LNCaP clone FGC (cell line): ENCODE measurements at places on chromosomes 6 and 20.

DNA sequence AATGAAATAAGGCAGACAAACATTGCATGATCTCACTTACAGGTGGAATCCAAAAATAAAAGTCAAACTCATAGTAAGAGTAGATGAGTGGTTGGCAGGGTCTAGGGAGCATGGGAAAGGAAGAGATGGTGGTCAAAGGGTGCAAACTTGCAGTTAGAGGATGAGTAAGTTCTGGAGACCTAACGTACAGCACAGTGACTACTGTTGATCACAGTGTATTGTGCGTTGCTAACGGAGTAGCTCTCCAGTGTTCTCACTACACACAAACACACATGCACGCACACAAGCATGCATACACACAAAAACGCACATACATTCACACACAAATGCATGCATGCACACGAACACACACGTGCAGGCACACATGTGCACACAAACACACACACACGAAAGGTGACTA, 54.9 kb downstream of the LY86 start:
- DNase-seq, result no peak

DNA sequence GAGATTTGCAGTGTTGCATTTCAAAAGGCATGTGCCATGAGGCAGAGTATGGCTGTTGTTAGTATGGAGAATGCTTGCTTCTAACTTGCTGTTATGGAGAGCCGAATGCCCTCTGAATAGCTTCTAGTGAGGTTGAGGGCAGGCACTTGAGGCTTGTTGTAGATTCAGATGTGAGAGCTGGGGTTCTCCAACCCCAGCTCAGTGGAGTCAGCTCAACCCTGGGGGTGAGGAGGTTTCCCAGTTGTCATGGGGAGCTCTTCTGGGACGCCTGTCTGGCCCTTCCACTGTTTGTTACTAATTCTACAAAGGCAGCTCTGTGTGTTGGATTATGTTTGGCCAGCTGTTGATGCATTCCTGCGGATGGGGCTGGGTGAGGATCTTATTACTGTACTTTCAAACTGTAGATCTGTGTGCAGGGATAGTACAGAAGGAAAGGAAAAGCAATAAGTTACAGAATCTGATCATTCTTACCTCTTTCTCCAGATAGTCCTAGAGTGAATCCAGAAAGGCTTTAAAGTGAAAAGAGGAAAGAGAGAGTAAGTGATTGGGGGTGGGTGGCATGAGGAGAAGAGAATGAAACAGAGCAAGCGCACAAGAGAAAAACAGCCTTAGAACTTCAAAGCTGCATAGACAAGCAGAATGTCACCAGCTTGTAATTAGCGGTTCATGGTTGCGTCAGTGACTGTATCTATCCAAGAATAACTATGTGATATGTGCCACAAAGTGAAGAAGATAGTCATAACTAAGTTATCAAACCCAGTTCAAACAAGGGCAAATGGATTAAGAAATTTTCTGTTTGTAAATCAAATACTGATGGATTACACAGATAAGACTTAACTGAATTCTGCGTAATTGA, 148.7 kb downstream of the PRL start:
- no peak for DNase-seq

DNA sequence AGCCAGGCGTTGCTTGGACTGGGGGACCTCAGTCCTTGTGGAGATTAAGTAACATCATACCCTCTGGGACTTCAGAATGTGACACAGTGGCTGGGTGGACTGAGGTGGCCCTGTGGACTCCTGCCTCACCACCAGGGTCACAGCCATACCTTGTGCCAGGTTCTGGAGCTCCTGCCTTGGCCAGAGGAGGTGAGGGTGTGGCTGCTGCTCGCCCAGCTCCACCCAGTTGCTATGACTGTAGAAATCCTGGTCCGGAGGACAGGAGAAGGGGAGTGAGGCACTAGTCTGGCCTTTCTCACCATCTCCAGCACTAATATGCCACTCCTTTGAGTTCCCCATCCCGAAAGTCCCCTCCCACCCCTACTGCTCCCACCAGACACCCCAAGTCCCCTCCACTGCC, 1.9 kb downstream of the VWA7 start:
- no peak for DNase-seq

DNA sequence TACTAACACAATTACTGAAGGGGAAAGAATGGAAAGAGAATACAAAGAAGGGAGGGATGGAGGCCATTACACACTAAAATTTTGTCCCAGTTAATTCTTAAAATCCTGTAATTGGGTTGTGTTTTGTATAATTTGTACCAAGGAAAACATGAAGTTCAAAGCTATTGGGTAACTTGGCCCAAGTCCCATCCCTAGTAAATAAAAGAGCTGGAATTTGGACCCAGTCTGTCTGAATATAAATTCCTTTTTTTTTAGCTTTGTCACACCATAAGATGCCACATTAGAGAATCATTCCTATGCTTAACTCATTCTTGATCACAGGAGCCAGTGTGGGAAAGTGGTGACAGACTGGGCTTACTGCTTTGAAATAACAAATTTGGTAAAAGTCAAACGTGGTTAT, 66.8 kb upstream of the CBLN4 start:
- no peak for DNase-seq

DNA sequence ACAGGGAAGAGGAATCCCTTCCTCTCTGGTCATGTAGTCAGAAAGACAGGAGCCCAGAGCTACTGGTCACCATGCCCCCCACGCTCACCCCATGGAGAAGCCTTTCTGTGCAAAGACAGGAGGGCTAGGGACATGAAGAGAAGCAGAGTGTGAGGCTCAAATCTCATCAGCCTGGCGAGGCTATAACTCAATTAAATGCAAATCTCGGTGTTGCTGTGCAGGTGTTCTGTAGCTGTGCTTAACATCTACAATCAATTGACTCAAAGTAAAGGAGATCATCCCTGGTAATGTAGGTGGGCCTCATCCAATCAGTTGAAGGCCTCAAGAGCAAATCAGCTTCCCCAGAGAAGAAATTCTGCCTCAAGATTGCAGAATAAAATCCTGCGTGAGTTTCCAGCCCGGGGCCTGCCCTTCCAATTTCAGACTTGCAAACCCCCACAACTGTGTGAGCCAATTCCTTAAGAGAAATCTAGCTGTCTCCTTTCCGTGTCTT, 64.4 kb downstream of the CHMP4B start:
- DNase-seq, result no peak

GRCh38 chr6:70547905-70548304, 18.8 kb upstream of the SDHAF4 start:
- no peak for DNase-seq

- DNase-seq, result no peak
Measured at GRCh38 chr6:11387707-11388430, 149.7 kb upstream of the TMEM170B start.

- no peak for DNase-seq
Measured at GRCh38 chr6:5636210-5637030, 370.3 kb downstream of the NRN1 start.

- no peak for DNase-seq
Measured at GRCh38 chr6:119540417-119540816, 190.9 kb upstream of the MAN1A1 start.

DNA sequence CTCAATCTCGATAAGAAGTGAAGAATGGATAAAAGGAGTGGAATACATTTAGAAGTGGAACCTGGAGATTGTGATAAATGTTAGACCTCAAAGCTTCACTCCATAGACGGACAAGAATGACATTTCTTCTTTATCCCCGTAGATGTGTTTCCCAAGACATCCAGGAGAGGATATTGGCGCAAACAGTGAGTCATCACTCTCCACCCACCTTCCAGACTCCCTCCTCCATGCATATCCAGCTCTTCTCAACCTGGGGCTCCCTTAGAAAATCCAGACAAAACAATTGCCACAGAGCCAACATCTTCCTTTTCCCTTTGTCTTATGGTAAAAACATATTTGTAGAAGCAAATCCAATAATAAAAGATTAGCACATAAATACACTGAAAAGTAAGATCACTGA, 586.1 kb downstream of the PTPRT start:
- no peak for DNase-seq

DNA sequence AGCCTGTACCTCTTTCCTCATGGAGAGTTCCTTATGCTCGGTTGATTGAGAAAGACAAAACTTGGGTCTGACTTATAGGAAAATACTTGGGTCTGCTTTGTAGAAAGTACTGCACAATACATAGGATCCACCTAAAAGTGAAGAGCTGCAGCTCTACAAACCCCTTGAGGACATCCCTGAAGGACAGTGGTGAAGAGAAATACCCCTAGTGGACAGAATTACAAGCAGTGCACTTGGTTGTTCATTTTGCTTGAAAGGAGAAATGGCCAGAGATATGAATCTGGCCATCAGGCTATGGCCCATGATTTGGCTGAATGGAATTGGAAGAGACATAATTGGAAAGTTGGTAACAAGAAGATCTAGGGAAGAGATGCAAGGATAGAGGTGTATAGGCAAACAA, 8.3 kb downstream of the CD24 start:
- DNase-seq, result no peak

DNA sequence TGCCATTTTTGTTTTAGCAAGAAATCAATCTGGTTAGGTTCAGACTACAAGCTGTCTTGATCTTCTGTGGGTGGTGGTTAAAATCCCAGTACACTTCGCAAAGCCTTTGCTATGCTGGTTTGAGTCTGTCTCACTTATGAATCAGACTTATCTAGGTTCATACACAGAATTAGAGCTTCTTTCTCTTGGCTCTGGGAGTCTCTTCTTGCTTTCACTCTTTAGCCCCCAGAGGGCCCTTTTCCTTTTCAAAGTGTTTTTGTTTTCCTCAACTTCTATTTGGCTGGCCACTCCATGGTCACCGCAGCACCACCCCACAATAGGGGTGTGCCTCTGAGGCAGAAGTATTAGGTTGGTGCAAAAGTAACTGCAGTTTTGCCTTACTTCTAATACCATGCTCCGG, 21.3 kb downstream of the ECI2 start:
- DNase-seq, result no peak

- no peak for DNase-seq
Measured at GRCh38 chr6:5752391-5752680, 254.4 kb downstream of the NRN1 start.

- DNase-seq, result no peak
Measured at GRCh38 chr6:116126032-116126431, at the start of gene COL10A1. Gene COL10A1, minus strand, starts transcription at chr6:116126132. Its CDS starts 640 bp downstream, at chr6:116125492.

DNA sequence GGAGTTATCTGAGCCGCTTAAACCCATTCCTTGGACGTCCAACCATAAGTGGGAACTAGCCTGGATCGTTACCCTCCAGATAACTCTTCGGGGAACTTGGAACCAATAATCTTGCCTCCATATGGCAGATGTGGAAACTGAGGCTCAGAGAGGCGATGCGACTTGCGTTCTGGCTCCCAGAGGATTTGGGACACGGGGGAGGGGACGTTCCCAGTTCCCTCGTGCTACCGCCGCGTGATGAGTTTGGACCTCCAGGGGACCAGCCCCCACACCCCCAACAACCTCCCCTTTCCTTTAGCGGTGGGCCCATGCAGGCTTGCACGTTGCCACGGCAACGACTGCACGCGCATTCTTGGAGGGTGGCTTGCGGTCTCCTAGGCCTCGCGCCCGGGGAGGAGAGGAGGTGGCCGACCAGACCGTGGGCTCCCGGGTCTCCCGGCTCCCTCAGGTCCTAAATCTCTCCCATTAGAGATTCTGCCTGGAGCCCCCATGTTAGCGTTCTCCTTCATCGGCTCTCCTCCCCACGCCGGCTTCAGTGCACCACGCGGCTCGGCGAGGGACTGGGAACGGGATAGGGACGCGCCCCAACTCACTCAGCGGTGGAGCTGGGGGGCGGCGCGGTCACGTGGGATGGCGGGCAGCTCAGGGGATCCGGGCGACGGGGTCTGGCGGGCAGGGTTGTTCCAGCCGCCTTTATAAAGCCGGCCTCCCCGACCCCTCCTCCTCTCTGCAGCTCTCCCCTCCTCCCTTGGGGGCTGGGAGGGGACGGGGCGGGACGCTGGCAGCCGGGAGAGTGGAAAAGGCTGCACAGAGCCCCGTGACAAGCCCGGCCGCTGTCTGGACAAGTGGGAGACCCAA, at the start of gene PLTP:
Gene PLTP (minus strand): TSS at position 670 of the 858 bp plus-strand sequence. CDS start 703 bp downstream, outside the sequence.
- DNase-seq, result no peak

DNA sequence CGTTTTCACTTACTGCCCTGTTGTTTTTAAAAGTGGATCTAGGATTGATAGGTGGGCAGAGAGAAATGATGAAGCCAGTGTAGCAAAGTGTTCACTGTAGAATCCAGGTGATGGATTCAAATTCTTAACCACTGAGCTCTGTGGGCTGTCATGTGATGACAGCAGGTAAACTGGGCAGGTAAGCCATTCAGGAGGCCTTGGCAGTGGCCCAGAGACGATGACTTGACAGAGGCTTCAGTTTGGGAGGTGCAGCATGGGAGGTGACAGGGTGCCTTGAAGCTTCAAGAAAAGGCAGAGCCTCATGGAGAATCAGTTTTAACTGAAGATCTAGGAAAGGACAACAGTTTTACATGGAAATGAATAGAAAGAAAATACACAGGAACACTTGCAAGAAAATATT, 2.0 kb downstream of the NAA20 start:
- peak; percentile 81 for DNase-seq

DNA sequence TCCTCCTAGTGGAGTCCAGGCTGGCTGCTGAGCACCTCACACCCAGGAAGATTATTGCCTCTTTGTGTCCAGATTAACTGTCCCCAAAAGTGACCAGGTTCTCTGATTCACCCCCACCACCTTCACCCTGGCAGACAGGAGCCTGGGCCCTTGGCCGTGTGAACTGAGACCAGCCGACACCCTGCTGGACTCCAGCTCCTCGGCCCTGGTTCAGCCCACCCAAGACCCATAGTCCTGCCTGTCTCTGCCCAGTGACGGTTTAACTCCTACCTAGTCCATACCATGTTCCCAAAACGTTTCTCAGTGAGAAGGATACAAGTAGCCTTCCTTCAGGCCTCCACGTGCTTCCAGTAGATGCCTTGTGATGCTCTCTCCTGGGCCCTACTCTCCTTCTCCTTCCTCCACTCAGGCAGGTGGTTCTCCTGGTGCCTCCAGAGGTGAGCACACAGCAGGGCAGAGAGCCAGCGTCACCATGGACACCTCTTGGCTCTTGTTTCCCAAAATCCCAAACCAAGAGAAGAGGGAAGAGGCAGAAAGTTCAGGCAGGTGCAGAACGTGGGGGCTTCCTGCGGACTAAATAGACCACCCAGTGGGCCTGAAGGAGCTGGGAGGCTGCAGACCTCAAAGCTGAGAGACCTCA, 134.4 kb upstream of the CST7 start:
- DNase-seq, result no peak

- no peak for DNase-seq
Measured at GRCh38 chr6:103113416-103113815, 1719.9 kb downstream of the GRIK2 start.

DNA sequence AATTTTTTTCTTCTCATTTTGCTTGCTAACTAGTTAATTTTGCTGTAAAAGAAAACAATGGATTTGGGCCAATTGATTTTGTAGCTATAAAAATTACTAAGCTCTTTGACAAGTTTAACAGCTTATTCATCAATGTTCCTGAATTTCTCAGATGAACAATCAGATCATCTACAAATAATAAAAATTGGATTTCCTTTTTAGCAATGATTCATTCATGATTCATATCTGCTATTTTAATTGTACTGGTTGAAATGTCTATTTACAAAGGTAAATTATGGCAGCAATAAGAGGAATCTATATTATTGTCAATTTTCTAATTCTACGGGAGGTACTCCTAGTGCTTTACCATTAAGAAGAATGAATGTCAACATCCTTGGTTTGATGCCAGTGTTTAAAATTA, 178.8 kb upstream of the BTBD3 start:
- DNase-seq, result no peak
